Stimulated activated CD4-positive, alpha-beta T cell treated with anti-CD3 and anti-CD28 coated beads, TNF-alpha, amount 100 ng/mL, for 24 hours (primary cell): ENCODE measurements at places on chromosomes 5 and 9.

- no peak for DNase-seq
These were observed 87.2 kb downstream of the CSNK1G3 start for GRCh38 chr5:123599171-123599570.

DNA sequence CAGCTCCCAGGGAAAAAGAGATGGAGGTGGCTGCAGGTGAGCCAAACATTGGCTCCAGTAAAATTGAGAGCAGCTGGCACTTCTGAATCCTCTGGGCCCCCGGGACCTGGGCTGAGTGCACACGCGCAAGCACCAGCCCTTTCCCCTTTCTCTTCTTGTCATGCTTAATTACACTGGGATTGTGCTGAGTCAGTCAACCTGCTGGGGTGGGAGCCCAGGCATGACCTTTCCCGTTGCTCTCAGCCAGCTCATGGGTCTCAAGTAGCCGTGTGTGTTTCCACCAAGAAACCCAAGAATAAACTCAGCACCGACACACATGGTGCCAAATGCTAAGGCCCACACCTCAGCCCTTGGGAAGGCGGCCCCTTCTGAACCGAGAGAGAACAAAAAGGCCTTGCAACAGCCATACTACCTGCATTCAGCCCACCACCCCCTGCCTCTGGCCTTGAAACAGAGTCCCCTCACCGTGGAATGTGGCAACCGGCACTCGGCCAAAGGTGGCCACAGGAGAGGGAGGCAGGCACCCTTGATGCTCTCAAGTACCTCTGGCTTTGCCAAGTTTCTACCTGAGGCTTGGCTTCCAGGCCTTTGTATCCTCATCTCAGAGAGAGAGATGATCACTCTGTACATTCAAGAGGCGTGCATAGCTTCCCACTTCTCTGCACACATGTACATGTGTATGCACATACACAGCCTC lies 28.1 kb downstream of the SLIT3 start:
- DNase-seq: no peak

DNA sequence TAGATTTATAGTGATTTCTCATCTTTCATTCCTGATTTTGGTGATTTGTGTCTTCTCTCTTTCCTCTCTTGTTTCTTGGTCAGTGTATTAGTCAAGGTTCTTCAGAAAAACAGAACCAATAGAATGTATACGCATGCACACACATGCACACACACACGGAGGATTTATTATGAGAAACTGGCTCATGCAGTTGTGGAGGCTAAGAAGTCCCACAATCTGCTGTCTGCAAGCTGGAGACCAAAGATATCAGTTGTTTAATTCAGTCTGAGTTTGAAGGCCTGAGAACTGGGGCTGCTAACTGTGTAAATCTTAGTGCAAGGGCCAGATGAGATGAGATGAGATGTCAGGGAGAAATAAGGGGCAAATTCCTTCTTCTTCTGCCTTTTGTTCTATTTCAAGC lies 5.7 kb upstream of the RPS23 start:
- DNase-seq: no peak

DNA sequence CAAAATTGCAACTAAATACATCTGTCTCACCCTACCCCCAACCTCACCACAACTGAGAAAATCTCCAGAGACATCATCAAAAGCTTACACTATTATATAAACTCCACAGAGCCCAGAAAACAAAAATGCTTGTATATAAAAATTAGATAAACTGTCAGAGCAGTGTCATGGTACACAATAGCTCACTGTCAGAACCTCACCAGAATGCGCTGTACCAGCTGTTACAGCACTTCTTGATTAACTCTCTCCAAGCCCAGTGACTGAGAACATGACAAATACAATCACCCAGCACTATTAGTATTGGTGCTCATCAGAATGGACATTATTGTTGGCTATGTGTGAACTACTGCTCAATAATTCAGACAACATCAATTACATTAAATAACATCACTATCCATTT lies 65.7 kb downstream of the ZDHHC21 start:
- DNase-seq: no peak

DNA sequence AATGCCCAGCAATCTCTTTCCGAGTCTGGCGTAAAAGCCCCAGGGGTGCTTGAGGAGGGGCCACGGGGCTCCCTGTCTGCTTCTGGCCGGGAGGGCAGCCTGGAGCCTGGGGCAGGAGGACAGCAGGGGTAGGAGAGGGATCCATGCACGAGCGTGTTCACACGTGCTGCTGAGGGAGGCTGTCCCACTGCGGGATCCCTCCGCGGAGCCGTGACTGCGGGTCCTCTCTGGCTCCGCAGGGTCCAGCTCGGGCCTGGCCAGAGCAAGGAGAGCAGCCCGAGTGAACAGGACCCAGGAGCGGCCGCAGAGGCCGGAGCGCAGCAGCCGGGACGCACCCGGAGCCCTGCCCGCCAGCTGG lies 78.4 kb downstream of the ZNF354C start:
- no peak for DNase-seq

GRCh38 chr9:124218987-124219461 lies 38.7 kb upstream of the NEK6 start:
- no peak for DNase-seq

GRCh38 chr9:128159522-128159783 lies 612 bp upstream of the BBLN start:
- DNase-seq: peak; percentile 30
